T47D (cell line): ENCODE measurements at places on chromosomes 2 and 18.
A peak's percentile ranks its signal among the peaks of the same experiment; 100 is the strongest.

GRCh38 chr2:45856391-45857274, 205.2 kb downstream of the PRKCE start:
- no peak for DNase-seq

- DNase-seq: no peak
These were observed 628.6 kb upstream of the CDH2 start for GRCh38 chr18:28805491-28805890.

- DNase-seq: no peak
These were observed 44.9 kb upstream of the YWHAQ start for GRCh38 chr2:9675415-9676351.

- no peak for DNase-seq
These were observed 72.3 kb downstream of the BARD1 start for GRCh38 chr2:214737188-214737587.

- no peak for DNase-seq
These were observed 2.2 kb downstream of the NEDD4L start for GRCh38 chr18:58046093-58046793.

GRCh38 chr2:12842917-12843316, 126.2 kb downstream of the TRIB2 start:
- DNase-seq: no peak

DNA sequence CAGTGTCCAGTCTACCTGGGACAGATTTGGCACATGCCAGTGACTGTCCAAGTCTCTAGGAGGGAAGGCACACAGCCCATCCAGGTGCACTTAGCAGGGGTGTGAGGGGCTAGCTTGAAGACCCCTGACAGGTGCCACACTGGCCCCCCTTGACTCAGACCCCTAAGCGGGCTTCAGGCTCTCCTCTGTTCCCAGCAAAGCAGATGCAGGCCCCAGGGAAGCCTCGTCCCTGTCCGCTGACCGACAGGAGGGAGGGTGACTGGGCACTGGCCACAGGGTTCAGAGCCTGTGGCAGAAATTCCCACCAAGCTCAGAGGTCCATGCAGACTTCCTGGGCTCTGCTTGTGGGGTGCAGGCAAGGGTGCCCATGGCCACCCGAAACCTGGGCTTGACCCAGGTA, 239.8 kb upstream of the MYT1L start:
- no peak for DNase-seq

- no peak for DNase-seq
These were observed 200.8 kb downstream of the PLCL1 start for GRCh38 chr2:198004921-198005829.

DNA sequence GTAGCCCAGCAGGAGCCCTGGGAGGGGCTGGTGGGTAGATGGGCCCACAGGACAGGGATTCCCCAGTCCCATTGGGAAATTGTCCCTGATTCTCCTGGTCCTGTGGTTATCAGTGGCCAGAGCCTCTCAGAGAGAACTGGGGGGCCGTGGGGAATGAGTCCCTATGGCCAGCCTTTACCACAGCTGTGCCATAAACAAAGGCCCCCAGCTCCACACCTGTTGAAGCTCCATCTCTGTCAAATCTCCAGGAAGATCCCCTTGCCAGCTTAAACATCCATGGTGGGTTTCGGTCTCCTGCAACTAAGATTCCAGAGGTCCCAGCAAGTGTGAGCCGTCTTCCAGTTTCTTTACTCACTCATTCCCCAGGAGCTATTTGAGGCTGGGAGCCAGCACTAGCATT, 897.1 kb downstream of the LRRTM4 start:
- DNase-seq: no peak

DNA sequence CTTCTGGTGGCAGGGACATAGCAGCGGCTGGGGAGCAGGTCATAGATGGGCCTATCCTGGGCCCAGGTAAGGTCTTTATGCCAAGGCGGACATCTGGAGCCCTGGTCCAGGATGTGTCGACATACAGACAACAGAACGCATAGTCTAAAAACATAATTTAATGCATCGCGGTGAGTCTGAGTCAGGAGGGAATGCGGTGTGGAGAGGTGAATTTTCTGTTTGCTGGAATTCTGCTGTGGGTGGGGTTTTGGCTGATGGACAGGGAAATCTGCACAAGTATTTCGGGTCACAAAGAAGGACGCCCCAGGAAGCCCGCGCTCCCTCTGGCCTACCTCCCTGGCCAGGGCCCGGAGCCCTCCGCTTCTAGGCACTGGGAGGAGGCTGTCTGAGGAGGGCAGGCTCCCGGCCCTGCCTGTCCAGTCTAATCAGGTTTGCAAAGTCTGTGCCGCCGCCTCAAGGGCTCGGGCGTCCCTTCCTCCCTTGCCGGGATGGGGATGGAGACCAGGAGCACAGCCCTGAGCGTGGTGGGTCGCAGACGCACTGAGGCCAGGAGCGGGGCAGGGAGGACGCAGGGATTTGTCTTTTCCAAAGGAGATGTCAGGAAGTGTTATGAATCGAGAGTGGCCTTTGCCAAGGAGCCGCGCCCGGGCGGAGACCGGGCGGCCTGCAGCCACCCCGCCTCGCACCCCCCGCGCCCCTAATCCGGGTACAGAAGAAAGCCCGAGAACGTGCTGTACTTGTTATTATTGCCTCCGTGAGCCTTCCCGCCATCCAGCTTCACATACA, 2.3 kb downstream of the C1QL2 start:
- DNase-seq: no peak

- DNase-seq: no peak
These were observed 1.7 kb downstream of the HOXD12 start for GRCh38 chr2:176101216-176101830.

DNA sequence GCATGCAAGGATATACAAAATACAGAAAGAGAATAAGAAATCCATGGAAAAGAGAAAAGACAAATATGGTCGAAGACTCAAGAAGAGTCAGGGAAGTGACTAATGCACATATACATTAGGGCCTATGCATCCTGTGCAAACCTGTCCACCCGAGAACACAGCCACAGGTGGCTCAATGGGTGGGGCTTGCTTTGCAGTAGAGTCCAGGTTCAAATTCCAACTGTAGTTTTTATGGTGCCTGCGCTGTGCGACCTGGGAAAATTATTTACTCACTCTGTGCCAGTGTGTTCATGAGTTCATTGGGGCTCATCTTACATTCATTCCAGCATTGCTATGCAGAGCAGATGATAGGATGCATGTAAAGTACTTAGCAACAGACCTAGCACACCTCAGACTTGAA, 244.7 kb downstream of the CTNNA2 start:
- no peak for DNase-seq

- DNase-seq: no peak
These were observed 11.8 kb downstream of the COL4A4 start for GRCh38 chr2:227152093-227152766.

DNA sequence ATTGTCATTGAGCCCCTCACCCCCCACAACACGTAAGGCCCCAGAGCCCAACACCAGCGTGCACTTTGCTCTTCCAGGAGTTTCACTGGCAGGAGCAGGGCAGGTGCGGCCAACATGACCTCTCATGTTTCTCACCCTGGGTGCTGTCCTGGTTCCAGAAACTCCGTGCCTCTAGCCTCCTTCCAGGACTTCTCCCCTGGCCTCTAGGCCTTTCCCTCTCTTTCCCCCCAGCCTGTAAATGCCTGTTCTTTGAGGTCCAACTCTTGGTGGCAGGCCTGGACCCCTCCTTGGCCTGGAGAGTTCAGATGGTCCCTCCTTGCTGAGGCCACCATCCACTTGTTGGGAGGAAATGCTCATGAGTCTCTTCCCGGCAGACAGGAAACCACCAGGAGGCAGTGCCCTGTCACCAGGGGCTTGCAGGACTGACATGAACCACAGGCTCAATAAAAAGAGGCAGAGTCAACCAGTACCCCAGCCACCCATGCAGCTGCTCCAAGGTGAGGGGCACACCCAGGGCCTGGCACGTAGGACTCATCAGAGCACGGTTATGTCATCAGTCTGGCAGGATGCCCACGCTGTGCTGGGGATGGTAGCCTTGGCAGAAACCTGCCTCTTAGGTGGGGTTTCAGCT, 1.5 kb downstream of the MALL start:
- DNase-seq: no peak

DNA sequence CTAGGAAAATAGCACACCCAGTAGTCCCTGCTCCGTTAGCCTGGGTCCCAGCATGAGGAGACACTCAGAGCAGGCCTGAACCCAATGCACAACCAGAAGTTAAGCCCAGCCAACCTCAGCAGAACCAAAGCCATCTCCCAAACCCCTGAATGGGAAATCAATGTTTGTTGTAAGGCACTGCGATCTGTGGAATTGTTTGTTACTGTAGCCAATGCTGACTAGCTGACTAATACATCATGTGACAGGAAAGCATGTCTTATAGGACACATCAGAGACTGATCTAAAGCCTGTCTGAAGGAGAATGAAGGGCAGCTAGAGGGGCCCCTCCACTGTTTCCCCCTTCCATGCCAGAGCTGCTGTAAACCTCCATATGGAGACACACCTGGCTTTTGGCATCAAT, 96.4 kb downstream of the MARCHF4 start:
- DNase-seq: no peak

DNA sequence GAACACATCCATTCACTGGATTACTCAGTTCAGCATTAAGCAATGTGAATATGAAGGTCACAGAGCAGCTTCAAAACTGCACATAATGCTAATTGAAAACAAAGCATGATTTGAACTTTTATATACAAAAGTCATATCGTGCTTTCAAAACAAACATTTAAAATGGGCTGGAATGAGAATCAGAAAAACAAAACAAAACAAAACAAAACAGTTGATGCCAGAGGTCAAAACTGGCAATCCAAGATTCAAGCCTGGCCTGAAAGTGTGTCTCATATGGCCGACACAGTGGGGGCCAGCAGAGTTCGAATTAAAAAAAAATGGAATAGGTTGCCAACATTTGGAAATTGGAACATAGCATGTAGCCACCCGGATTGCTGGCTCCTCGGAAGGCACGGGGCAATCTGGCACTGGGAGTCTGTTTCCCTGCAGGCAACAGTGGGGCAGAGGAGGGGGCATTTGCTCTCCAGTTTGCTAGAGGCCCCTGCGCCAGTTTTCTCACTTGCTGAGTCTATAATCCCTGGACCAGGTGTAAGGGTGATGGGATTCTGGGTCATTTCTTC, 294.4 kb downstream of the ZNF521 start:
- DNase-seq: no peak

DNA sequence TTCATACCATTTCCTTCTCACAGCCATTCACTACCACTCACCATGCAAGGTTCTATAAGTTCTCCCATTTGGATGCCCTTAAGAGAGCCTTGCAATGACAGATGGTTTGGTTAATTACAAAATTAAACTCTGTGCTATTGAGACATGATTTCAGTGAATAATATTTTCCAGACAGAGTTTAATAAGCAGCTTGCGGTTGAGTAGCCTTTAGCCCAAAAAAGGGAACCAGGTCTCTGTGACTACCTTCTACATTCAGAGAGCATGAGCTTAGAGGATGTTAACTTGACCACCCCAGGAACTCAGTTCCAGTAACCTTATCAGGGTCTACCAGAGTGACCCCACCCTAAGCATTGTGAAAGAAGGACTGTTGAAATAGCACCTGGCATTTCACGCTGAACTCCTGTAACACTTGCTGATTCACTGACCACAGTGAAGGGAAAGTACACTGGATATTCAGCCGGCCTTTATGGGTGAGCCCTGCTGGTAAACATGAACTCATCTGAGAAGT, 1173.1 kb upstream of the ZEB2 start:
- DNase-seq: peak; percentile 0

- no peak for DNase-seq
These were observed 38.6 kb downstream of the FEZ2 start for GRCh38 chr2:36559221-36559942.

GRCh38 chr2:184346338-184346862, 251.9 kb upstream of the ZNF804A start:
- DNase-seq: no peak

- DNase-seq: no peak
These were observed 31.4 kb downstream of the RAB31 start for GRCh38 chr18:9739516-9739915.

DNA sequence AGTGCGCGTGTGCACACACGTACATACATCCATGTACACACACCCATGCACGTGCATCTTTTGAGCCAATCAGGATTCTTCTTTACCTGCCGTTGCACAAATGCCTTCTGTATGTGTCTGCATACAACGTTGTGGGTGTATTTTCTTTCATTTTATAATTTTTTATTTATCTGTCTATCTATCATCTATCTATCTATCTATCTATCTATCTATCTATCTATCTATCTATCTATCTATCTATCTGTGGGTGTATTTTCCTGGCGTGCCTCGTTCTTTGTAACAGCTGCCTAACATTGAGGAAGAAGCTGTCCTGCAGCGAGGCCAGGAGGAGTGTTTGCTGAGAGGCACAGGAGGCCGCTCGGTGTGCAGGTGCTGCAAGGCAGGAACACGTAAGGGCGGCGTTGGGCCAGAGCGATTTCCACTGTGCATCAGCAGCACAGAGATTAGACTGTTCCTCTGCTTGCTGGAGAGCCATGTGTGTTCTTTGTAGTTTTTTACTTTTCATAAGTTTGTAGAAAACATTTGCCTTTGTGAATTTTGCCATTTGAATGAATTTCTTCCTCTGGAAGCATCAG, 84.4 kb downstream of the DGKD start:
- no peak for DNase-seq

DNA sequence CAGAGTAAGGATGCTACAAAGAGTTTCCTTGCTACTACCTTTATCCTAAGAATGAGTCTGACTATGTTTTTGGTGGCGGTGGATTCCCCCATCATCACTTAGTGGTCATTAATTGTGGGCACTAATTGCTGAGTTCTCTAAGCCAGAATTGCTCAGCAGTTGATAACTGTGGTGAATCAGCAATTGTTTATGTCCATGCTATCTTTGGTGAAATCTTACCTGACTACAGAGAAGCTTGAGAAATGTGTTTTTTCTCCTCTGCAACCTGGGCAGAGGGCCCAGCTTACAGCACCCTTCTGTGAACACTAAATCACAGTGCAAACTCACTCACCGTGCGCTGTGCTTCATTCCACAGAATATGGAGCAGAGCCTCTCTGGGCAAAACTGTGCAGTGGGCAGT, 683.6 kb downstream of the CNTNAP5 start:
- DNase-seq: no peak

GRCh38 chr2:138444411-138444810, 57.2 kb upstream of the SPOPL start:
- no peak for DNase-seq

DNA sequence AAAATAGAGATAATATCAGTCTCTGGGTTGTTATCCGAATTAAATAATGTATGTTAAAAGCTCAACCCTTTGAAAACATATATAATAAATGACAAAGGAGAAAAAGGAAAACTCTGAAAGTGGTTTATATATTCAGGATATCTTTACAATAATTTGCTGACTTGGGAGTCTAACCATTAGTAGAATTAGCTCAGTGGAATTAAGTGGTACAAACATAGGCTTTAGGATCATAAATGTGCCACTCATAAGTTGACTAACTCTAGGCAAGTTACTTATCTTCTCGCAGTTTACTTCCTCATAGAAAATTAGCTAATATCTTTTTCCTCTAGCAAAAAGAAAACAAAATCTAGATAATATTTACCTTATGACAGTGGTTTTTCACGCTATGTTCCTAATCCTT, 44.6 kb downstream of the HEATR5B start:
- no peak for DNase-seq

- no peak for DNase-seq
These were observed 205.4 kb downstream of the HDAC4 start for GRCh38 chr2:239195318-239195871.

GRCh38 chr2:150371044-150371818, 116.2 kb downstream of the RND3 start:
- no peak for DNase-seq
